ENCODE measurements at places on chromosomes 2 and 18.
A peak's percentile ranks its signal among the peaks of the same experiment; 100 is the strongest.

DNA sequence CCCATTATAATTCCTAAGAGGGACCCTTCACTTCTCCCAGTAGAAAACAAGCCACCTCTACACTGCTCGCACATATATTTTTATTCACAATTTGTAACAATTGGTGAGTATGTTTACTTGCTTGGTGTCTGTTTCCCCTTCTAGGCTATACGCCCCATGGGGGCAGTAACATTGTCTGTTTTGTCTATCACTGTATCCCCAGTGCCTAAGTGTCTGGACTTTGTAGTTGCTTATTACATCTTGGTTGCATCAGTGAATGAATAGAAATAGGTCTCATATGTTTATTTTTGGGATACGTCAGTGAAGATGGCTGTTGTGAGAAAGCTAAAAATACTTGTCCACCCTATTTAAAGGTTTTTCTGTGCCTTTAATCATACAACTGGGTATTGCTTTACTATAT lies 87.4 kb upstream of the ITGB6 start:
- DNase-seq: no peak

DNA sequence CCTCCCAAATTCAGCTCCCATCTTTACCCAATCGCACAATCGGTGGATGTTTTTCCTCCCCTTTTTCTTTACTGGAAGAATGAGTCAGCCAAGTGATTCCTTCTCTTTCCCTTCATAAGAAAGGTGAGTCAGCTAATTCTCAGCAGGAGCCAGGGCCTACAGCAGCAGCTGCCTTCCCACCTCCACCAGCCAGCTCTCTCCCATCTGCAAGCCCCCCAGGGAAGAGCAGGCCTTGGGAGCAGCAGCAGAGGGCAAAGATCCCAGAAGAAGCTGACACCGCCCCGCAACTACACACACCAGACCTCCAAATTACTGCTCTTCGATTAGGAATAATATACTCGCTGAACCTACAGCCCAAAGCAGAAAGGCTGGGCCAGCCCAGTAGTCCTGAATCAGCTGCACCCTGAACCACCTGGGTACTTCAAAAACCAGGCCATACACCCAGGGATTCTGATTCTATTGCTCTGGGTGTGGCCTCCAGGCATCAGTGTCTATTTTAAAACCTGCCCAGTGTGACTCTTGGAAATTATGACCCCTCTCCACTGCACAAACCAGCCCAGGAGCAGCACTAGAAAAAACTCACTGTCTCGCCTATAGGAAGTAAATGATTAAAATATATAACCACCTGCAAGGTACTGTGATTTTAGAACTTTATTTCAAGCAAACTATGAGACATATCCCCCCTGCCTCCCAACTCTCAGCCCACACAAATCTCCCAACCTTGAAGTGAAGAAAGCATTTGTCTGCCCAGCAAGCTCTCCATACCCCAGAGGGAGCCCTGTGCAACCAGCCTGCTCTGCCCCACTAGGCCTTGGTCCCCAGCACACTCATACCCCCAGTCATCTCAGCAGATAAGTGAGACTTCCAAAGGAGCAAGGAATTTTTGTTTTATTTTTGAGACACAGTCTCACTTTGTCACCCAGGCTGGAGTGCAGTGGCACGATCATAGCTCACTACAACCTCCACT lies 7.3 kb downstream of the SFXN5 start:
- DNase-seq: no peak

DNA sequence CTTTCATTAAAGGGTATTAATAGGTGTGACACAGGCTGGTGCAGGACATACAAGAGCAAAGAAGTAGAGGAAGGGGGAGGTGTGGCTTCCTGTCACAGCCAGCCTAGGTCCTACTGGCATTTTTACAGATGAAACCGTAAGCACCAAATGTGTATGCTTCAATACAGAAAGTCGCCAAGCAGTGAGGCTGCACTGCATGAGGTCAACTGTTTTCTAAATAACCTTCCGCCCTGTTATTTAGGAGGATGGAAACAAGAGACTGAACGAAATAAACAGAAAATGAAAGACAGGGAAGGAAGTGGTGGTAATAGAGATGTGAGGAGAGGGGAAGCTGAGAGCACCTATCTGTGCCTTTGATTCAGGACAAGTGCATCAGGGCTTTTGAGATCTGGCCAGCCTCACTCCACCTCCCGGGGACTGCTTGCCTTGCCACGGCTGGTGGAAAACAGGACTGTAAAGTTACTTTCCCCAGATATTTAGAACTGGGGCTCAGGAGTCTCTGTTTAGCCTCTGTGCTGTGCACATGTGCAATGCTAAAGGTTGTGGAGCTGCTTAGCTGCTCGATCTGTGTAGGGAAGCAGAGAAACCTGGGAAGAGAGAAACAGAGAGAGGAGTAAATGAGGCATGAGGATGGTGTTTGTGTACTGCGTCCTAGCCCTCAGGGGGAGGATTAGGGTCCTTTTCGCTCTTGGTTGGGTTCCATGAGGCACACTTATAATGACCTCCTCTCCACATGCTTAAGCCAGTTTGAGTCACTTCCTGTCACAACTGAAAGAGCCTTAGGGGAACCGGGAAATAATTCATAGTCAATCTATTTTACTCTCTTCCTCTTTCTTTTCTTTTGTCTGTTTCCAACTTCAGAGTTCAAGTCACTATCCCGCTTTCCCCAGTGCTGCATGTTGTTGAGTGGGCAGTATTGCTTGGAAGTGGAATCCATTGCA lies 62.3 kb upstream of the BOD1L2 start:
- DNase-seq: no peak

- DNase-seq: no peak
These were observed 8.5 kb downstream of the FAM117B start for GRCh38 chr2:202643012-202643858.

DNA sequence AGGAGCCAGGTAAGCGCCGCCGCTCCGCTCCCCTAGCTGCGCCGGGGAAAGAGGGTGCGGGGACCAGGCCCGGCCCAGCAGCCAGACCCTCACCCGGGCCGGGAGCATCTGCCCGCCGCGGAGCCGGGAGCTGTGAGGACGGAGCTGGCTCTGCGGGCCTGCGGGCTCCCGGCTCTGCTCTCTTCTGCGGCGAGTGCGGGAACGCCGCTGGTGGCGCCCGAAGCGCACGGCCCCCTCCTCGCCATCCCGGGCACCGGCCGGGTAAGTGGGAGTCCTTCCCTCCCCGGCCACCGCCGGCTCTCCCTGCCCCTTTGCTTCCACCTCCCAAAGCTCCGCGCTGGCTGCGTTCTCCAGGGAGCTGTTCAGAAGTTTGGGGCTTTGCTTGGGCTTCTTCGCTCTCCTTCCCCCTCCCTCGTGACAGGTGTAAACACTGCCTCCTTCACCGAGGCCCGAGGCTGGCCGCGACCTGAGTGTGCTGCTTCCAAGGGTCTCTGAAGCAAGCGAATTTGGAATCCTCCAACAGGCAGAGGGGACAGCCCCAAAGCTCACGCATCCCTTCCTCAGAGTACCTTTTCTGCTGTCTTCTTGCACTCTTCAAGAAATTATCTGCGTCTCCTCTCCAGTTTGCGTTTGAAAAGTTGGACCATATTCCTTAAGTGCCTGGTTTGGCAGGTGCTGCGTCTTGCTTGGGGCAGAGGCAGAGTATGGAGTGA lies 632 bp downstream of the AFTPH start:
- peak; percentile 30 for DNase-seq

GRCh38 chr2:175277772-175278171 lies 96.3 kb upstream of the ATP5MC3 start:
- DNase-seq: no peak

DNA sequence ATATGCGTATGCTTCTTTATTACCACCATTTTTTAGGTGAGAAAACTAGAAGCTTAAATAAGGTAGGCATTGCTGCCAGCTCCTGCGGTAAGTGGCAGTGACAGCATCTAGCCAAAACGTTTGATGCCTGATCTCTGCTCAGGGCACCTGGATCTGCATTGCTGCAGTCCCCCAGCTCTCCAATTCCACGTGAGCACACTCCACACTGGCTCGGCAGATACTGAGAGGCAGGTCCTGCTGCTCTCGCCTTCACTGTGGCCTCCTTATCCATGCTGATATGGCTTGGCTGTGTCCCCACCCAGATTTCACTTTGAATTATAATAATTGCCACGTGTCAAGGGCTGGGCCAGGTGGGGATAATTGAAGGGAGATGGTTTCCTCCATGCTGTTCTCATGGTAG lies 160.9 kb downstream of the CTIF start:
- no peak for DNase-seq

DNA sequence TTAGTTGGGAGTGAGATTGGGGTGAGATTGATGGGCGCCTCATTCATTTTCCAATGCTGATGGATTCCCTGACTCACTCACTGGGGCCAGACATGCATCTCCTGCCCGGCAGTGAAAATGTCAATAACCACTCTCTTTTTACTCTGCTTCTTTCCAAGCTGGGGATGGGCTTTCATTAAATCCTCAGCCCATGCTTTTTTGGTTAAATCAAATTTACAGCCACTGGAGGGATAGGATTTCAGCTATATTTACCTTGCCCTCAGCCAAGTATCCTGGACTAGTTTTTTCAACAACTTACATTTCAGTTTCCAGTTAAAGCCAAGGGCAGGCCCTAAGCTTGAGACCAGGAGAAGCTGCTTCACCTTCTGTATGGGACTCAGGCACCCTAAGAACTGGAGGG lies 162.8 kb downstream of the TSN start:
- no peak for DNase-seq

GRCh38 chr18:52615943-52616342 lies 275.9 kb downstream of the DCC start:
- DNase-seq: no peak

DNA sequence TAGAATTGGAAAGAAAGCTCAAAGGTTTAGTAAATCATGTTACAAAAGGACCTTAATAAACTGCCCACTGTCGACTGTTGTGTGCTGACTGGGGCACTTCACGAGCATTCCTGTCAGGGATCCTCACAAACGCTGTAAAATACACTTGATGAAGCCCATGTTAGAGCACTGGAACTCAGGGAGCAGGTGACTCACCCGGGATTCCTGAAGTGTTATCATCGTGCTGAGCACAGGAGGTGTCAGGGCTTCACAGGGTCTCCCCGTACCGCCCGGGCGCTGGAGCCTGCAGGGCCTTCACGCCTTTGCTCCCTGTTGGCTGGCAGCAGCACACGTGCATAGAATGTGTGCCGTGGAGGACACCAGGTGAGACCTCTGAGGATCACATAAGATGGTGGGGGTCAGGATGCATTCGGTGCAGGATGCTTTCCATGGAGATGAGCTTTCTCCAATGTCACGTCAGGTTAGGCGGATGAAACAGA lies 187.3 kb downstream of the SNTG2 start:
- DNase-seq: no peak

- no peak for DNase-seq
These were observed 380.4 kb downstream of the CLIP4 start for GRCh38 chr2:29495536-29496060.

DNA sequence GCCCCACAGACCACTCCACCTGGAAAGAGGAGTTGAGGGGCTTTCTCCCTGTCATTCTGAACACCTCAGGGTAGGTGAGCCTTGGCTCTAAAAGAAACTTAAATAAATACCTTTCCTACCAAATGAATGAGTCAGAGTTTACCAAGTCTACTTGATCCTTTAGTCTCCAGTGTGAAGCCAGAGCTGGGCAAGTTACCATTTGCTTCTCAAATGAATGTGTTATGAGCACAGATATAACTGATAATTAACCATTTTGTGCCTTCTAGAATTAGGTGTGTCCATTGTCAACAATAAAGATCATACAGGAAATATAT lies 347.7 kb downstream of the KIAA1328 start:
- DNase-seq: no peak

DNA sequence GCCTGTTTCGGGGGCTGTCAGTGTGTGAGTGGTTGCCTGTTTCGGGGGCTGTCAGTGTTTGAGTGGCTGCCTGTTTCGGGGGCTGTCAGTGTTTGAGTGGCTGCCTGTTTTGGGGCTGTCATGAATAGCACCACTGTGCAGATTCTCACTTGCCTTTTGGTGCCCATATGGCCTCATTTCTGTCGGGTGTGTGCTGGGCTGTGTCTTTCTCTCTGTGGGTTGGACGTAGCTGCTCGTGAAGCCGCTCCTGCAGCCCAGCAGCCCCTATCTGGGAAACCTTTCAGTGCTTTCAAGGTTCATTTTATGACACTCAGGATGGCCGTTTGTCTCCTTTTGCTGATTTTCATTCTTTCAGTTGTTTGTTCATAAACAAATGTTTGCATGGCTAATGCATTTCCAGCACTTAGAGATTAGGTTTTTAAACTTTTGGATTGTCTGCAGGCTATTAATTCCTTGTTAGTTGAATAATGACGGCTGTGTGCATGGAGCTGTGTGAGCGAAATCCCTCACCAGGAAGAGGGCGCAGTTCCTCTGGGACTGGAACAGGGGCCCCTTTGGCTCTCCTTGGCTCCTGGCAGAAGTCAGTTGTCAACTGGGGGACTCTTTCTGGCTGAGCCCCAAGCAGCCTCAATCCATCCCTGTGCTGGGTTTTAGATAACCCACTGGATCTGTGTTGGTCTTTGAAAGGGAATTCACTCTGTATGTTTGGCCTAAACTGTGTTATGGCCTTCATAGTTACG lies 10.8 kb downstream of the AGAP1 start:
- peak; percentile 27 for DNase-seq

DNA sequence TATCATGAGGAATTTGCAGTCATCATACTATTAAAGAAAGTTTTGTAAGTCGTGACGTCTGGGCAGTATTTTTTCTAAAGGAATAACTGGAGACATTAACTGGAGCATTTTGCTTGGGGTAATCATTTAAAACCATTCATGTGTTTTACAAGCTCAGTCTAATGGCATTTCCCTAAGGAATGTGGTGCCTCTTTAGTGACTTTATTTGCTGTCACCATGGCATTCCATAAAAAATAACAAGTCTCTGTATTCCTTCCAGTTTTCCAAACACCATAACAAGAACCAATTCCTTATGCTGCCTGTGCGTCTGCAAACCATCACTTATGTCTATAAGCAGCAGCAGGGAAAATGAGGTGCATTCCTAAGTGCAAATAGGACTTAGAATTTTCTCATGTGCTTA lies 82.8 kb downstream of the EPB41L3 start:
- no peak for DNase-seq

DNA sequence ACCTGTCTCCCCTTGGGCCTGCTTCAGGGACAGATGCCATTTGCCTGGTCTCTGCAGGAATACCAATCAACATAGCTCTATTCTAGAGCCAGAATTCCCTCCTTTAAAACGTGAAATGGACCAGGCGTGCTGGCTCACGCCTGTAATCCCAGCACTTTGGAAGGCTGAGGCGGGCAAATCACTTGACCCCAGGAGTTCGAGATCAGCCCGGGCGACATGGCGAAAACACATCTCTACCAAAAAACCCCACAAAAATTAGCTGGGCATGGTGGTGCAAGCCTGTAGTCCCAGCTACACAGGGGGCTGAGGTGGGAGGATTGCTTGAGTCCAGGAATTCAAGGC lies 127.0 kb downstream of the PLEKHM3 start:
- DNase-seq: no peak

- no peak for DNase-seq
These were observed 32.4 kb downstream of the NPC1 start for GRCh38 chr18:23553887-23554286.

- DNase-seq: no peak
These were observed at the start of gene CELF4 for GRCh38 chr18:37565101-37565976. Gene CELF4 (minus strand): TSS chr18:37565798.

GRCh38 chr2:206996556-206997065 lies 57.3 kb downstream of the CPO start:
- DNase-seq: no peak

GRCh38 chr2:120406566-120406965 lies 60.6 kb downstream of the INHBB start:
- DNase-seq: no peak

Measured in HepG2 (cell line).